ENCODE measurements at places on chromosomes 16 and 17.

- no peak for DNase-seq
Measured at GRCh38 chr17:76704805-76705204, 6.0 kb downstream of the MXRA7 start.

- DNase-seq, result no peak
Measured at GRCh38 chr16:85873153-85873552, 25.8 kb upstream of the IRF8 start.

- DNase-seq, result no peak
Measured at GRCh38 chr16:88886420-88886844, 20.0 kb upstream of the PABPN1L start.

DNA sequence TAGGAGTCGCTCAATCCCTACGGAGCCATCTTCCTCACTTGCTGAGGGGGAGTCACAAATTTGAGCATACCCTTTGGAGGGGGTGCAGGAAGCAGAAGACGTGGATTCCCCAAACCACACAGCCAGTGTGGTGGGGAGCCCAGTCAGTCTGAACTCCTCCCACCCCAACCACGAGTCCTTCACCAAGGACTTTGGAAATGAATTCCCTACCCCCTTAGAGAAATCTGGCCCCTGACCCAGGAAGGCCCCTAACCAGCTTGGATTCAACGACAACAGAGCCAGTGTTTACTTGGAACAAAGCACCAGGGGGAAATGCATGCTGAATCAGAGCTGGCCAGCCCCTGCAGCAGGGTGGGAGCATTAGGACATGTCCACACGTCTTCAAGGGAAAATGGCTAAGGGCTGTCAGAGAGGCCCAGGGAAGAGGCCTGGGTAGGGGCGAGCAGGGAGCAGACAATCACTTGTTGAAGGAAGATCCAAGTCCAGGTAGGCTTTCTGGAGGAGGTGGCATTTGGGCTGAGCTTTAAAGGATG lies 5.5 kb upstream of the TMEM92 start:
- no peak for DNase-seq

DNA sequence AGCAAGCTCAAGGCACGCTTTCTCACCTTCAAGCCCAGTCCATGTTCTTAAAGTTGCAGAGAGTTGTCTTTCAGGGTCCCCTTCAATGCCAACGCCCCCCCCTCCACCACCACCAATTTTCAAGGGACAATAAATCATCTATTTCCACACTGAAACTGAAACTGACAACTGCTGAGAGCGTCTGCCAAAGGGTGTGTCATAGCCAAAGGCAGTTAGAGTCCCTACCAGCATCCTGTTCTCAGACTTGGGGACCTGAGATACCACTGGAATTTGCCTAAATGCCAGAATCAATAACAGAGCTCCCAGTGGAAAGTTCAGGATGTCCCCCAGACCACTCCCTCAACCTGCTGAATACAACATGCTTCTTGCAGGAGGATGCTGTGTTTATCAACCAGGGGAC lies 133.2 kb upstream of the SOX9 start:
- no peak for DNase-seq

DNA sequence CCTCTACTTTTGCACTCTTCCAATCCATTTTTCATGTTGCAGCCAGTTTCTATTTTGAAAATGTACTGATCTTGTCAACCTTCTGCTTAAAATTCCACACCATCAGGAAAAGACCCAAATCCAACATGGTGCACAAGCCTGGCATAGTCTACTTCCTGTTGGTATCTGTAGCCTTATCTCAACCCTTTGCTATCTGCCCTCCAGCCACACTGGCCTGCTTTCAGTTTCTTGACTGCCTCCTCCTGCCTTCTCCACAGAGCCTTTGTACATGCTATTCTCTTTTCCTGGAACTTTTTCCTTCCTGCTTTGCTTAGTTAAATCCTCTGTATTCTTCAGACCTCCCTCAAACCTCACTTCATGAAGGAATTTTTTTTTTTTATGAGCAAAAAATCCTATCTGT lies 31.5 kb downstream of the NLRP1 start:
- no peak for DNase-seq

DNA sequence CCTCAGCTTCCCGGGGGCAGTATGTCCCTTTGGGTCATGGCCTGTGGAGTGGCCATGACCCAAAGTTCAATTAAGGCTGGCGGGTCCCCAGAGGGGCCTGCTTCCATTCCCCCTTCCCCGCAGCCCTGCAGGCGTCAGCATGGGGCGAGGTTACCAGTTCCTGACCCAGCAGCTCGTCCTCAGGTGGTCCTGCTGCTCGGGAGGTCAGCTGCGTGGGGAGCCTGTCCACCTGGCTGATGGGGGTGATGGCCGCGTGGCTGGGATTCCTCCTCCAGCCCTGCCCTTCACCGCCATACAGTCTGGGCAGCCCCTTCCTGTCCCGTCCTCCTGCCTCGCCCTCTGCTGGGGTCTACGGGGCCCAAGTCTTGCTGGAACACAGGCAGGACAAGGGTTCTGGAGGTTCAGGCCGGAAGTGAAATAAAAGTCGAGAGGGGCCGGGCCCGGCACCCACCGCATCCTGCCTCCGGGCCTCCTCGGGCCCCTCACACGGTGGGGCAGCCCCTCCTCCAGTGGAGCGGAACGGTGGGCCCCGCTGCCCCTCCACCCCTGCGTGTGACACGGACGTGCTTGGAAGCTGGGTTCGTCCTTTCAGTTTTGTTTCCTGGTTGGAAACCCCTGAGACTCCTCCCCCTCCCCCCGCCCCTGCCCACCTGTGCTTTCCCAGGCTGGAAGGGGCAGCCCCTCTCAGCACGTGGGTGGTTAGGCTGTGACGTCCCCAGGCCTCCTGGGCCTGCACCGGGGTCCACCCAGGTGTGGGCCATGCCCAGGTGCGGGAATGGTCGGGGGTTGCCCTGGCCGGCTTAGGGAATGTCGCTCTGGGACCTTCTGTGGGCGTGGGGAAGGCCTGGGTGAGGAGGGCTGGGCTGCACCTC lies 6.8 kb downstream of the UBALD2 start:
- DNase-seq, result no peak

- DNase-seq, result no peak
Measured at GRCh38 chr16:30009990-30010843, 610 bp downstream of the DOC2A start.

- no peak for DNase-seq
Measured at GRCh38 chr16:88026964-88027938, 76.0 kb downstream of the BANP start.

GRCh38 chr16:27925612-27926011 lies 137.9 kb downstream of the GSG1L start:
- DNase-seq, result no peak

GRCh38 chr17:29592850-29593551 lies at the start of gene ANKRD13B:
ANKRD13B (plus strand) TSS chr17:29593132; CDS start chr17:29593622, 490 bp downstream.
- no peak for DNase-seq

GRCh38 chr16:65834688-65835087 lies 531.8 kb upstream of the CDH5 start:
- DNase-seq, result no peak

- DNase-seq, result peak; percentile 50
Measured at GRCh38 chr17:9044772-9045463, 23.6 kb downstream of the NTN1 start.

DNA sequence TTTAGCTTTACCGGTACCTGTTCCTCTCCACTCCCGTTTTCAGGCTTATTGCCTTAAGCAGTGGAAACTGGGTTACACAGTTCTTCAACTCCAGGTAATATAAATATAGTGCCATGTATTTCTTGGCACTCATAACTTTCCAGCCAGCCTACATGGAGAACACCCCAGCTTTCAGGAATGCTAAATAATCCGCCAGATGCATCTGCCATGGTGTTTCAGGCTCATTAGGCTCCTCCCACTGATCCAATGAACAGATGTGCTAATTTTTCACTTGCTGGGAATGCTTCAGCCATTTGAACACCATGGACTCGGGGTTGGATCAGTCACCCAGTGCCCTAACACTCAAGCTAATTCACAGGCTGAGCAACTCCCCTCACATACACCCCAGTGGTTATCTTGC lies 4.6 kb downstream of the ANKFN1 start:
- no peak for DNase-seq

DNA sequence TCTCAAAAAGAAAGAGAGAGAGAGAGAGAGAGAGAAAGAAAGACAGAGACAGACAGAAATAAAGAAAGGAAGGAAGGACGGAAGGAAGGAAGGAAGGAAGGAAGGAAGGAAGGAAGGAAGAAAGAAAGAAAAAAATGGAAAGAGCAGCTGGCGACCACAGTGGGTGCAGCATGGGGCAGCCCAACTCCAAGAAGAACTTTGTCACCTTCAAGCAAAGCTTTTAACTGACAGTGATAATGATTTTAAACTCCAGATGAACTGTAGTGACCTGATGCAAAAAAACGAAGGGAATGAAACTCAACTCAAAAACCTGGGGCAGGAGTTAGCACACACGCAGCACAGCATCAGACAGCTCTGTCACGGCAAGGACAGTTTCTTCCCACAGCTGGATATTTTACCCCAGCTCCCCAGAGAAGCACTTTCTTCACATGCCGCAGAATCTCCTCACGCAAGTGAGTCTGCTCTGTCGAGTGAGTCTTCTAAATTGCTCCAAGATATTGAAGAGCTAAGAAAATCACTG lies 5.0 kb upstream of the ARHGAP17 start:
- no peak for DNase-seq

- DNase-seq, result no peak
Measured at GRCh38 chr17:29078183-29079045, 35.5 kb downstream of the PIPOX start.

- DNase-seq, result no peak
Measured at GRCh38 chr17:40290629-40291280, 3.1 kb downstream of the CDC6 start.

DNA sequence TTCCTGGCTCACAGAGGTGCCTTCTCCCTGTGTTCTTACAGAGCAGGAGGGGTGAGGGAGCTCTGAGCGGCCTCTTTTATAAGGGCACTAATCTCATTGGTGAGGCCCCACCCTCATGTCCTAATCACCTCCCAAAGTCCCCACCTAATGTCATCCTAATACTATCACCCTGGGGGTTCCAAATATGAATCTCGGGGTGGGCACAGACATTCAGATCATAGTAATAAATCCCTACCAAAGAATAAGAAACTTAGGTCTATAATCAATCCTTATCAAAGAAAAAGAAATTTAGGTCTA lies 32.3 kb upstream of the METRNL start:
- DNase-seq, result no peak

GRCh38 chr17:70270554-70270953 lies 101.2 kb downstream of the KCNJ2 start:
- DNase-seq, result no peak

DNA sequence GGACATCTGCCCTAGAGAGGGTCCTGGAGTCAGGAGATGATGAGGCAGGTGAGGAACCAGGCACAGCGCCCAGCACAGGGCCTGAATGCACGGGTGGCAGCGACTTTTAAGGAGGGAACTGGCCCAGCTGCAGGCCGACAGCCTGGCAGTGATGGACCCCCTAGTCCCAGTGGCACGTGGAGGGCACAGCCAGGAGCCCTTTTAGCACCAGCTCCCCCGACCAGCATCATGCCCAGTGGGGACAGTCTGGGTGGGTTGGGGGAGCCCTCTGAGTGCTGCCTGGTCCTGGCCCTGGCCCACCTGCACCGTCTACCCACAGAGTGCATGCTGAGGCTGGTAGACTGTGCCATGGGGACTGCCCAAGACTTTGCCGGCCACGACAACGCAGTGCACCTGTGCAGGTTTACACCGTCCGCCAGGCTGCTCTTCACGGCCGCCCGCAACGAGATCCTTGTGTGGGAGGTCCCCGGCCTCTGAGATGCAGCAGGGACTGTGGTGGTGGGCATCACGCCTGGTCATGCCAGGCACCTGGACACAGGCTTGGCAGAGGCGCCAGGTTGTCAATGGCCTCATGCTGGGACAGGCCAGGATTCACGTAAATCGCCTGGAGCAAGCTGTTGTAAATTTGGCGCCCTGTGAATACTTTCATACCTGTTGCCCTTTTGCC lies 686 bp upstream of the RHOT2 start:
- no peak for DNase-seq

GRCh38 chr16:17176199-17176598 lies 294.6 kb downstream of the XYLT1 start:
- no peak for DNase-seq

DNA sequence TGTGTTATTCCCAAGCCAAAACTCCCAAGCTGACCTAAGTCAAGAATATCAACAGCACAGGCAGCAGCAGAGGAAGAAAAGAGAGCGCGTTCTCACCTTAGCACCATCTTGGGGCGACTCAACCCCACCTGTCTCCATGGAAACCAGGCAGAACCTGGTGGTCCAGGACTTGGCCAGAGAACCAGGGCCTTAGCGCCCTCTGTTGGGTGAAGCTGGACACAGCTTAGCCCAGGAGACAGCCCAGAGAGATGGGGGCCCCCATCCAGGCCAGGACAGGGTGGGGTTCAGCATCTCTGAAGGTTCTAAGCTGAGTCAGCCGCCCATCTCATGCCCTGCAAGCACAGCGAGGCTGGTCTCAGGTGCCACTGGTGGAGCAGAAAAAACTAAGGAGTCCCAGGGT lies 60.1 kb upstream of the TMEM132E start:
- no peak for DNase-seq

- no peak for DNase-seq
Measured at GRCh38 chr16:69131167-69131838, 1.1 kb downstream of the CHTF8 start.

DNA sequence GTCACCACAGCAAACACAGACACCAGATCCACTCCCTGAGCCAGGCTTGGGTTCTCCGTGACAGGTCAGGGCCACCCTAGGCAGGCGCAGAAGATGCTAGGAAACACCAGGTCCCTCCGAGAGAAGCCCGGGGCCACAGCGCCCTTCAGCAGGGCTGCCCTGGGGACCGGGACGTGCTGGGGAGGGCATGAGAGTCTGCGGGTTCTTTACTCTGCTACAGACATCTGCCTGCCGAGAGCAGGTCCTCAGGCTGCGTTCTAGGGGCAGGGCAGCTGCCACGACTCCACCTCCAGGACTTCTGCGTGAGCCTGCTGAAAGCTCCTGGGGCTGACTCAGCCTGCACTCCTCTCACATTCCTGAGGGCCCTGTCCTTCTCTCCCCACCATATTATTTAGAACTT lies 11.4 kb downstream of the MYLK3 start:
- no peak for DNase-seq

DNA sequence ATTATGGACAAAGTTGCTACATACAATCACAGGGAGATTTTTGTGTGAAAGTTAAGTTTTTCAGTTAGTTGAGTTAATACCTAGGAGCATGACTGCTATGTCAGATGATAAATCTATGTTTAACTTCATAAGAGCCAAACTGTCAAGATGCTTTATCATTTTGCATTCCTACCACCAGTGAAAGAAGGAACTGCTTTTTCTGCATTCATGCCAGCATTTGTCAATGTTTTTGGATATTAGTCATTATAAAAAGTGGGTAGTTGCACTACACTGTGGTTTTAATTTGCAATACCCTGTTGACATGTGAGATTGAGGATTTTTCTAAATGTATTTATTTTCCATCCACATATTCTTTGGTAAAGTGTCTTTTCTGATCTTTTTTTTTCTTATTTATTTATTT lies 434.0 kb upstream of the MON1B start:
- no peak for DNase-seq

DNA sequence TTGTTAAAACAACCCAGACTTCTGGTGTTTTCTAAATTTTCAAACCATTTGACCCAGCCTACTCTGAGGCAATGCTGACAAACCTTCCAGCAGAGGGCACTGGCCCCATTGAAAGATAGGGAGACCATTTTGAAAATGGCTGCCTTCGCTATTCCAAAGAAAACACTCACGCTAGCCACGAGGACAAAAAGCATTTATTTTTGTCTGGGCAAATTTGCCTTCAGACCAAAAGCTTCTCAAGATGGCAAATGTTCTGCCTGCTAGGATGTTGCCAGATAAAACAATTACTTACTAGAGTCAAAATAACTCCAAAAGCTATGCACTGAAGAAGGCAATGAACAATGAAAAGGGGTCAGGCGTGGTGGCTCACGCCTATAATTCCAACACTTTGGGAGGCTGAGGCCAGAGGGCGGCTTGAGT lies 296.7 kb upstream of the IRX5 start:
- DNase-seq, result no peak
